Keratinocyte (primary cell): ENCODE measurements at places on chromosomes 13 and 19. TPM values are rescaled to one million over a fixed set of nuclear protein-coding genes. Genes with fewer than 3 reads are reported as not detected.
A peak's percentile ranks its signal among the peaks of the same experiment; 100 is the strongest.

The KRI1 gene
- 13.4 to 19.0 TPM (median 13.5 TPM) in 3 replicates for polyA plus RNA-seq

The TUBA3C gene
- not detected in 3 replicates for polyA plus RNA-seq

The CEACAM4 gene
- not detected in 3 replicates for polyA plus RNA-seq

The AZU1 gene
- polyA plus RNA-seq: not detected in 3 replicates

The CCDC169 gene
- 0.17 to 0.46 TPM (median 0.37 TPM) in 3 replicates for polyA plus RNA-seq

The CBARP gene
- 0.93 to 2.8 TPM (median 1.2 TPM) in 3 replicates for polyA plus RNA-seq

The RYR1 gene
- 0.32 to 0.75 TPM (median 0.41 TPM) in 3 replicates for polyA plus RNA-seq

The EIF3K gene
- 240 to 304 TPM (median 260 TPM) in 3 replicates for polyA plus RNA-seq

GRCh38 chr19:2288818-2289713 is 7.1 kb upstream of the PEAK3 start:
- no peak for DNase-seq

GRCh38 chr19:58479736-58480480 is 3.8 kb downstream of the ZNF446 start:
- no peak for DNase-seq

GRCh38 chr13:111913761-111914140 is 153.2 kb upstream of the SOX1 start:
- no peak for DNase-seq

- DNase-seq: no peak
Measured at GRCh38 chr19:6587093-6587820, 3.7 kb downstream of the CD70 start.

- no peak for DNase-seq
Measured at GRCh38 chr13:109947006-109947405, 160.6 kb upstream of the IRS2 start.

- DNase-seq: peak; percentile 83
Measured at GRCh38 chr19:38506723-38507550, 73.4 kb downstream of the RYR1 start.

DNA sequence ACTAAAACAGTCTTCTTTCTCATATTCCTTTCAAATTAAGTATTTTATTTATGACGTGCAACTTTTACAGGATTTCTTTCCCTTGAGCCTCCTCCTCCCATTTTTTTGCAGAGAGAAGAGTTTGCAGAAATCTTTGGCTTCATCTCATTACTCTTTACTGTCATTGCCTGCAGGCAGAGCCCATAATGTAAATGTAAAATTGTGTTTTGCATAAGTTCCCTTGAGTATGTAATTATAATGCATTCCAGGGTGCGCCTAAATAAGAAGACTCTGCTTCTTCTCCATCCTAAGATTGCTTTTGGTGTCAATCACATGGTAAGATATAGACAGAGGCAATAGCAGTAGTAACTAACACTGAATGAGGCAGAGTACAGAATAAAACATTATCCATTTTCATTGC is 23.0 kb downstream of the MIR17HG start:
- no peak for DNase-seq

- no peak for DNase-seq
Measured at GRCh38 chr13:32297206-32297605, 18.0 kb downstream of the ZAR1L start.

DNA sequence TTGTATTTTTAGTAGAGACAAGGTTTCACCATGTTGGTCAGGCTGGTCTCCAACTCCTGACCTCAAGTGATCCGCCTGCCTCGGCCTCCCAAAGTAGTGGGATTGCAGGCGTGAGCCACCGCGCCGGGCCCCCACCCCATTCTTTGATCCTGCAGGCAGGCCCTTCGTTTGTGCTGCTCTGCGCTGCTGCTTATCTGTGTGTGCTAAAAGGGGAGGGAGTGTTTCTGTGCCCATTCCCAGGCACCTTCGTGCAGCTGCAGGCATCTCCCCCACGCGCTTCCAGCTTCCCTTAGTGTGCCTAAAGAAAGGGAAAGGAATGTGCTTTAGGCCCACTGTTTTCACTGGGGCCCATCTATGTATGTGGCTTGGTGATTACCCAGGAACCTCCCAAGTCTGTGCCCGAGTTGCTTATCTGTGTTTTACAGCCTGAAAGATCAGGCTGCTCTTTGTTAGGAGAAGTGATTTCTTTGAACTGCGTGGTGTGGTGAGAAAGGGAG is 27.2 kb downstream of the EPN1 start:
- no peak for DNase-seq

- DNase-seq: no peak
Measured at GRCh38 chr19:3868770-3869456, at the start of gene ZFR2. Gene ZFR2, minus strand, starts transcription at chr19:3869038. Its CDS starts 21 bp downstream, at chr19:3869017.

- DNase-seq: no peak
Measured at GRCh38 chr13:105956921-105957320, 578.5 kb downstream of the EFNB2 start.

DNA sequence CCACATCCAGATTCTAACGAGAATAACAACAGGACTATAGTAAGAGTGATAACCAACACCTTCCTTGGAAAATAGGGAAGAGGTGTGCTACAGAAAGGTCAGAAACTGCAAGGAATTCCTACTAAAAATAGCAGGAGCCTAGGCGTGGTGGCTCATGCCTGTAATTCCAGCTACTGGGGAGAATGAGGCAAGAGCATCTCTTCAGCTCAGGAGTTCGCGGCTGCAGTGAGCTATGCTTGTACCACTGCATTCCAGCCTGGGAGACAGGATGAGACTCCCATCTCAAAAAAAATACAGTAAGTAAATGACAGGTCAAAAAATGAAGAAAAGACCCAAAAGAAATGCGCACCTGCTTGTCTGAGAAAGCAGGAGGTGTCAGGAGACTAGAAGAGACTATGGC is 101.5 kb upstream of the TSHZ3 start:
- DNase-seq: no peak

- DNase-seq: no peak
Measured at GRCh38 chr19:58407658-58408151, 744 bp upstream of the ZNF584 start.

- peak; percentile 96 for DNase-seq
Measured at GRCh38 chr19:14519860-14520407, 1.7 kb upstream of the DNAJB1 start.

- no peak for DNase-seq
Measured at GRCh38 chr13:33776239-33776881, 41.6 kb upstream of the RFC3 start.

DNA sequence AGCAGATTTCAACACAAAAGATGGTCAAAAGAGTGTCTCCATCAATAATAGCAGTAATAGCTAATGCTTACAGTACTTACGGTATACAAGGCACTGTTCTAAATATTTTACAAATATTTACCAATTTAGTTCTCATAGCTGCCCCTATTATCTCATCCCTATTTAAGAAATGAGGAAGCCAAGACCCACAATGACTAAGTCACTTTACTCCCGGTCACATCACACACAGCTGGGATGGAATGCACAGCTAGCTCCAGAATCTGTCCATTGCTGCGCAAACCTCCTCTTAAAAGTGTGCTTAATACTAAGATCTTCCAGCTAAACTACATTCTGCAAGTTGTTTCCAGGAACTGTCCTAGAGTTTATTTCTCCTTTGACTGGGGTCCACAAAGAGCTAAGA is 63.4 kb downstream of the RAP2A start:
- DNase-seq: no peak

- no peak for DNase-seq
Measured at GRCh38 chr13:61777271-61777670, 361.6 kb upstream of the PCDH20 start.

DNA sequence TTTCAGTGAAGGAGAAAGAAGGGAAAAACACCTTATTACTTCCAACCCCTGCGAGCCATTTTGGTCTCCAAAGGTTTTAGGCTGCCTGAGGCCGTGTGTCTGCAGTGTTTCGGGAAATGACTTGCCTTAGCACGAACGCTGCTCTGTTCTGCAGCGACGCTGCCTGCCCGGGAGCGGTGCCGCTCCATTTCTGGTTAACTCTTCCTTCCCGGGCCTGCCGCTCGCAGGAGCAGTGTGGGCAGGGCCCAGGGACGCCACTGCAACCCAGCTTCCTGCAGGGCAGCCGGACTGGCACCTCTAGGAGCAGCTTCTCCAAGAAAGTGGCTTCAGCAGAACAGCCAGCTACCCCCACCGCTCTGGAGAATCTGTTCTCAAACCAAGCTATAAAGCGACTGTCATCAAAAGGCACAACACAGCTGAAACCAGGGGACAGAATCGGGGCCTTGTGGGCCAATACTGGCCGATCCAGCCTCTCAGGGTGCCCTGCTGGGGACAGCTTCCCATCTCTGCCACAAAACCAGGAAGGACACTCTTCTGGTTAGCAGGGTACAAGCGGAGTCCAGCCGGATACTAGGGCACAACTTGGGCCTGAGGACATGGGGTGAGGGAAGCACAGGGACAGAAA is 72.2 kb downstream of the KCTD15 start:
- peak; percentile 4 for DNase-seq

DNA sequence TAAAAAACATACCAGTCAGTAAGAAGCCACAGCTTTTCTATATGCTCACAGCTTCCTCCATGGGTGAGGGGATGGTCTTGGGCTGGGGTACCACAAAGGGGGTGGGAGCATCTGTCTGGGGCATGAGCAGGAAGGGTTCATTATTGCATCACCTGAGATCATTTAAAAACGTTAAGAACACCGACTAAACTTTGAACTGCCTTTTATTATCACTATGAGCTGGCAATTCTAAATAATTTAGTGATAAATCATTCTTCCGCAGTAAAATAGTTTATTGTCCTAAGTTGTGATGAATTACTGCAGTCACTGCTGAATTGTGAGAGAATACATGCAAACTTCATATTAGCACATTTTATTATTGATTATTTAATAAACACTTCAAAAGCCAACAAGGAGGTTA is 71.6 kb downstream of the KL start:
- DNase-seq: no peak

GRCh38 chr19:8307400-8307964 is 676 bp downstream of the CD320 start:
- no peak for DNase-seq

- DNase-seq: no peak
Measured at GRCh38 chr19:20153281-20153680, 13.7 kb upstream of the ZNF486 start.

- DNase-seq: no peak
Measured at GRCh38 chr13:30362869-30363268, 55.5 kb upstream of the KATNAL1 start.

DNA sequence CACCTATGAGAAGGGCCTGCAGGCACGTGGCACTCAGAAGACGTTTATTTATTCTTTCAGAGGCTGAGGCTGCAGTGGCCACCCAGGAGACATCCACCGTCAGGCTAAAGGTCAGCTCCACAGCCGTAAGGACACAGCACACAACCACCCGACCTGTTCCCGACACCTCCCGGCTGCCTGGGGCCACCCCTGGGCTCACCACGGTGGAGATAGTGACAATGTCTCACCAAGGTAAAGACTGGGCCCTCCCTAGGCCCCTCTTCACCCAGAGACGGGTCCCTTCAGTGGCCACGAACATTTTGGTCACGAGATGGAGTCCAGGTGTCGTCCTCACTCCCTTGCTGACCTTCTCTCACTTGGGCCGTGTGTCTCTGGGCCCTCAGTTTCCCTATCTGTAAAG is 32.5 kb downstream of the SPC24 start:
- DNase-seq: no peak

DNA sequence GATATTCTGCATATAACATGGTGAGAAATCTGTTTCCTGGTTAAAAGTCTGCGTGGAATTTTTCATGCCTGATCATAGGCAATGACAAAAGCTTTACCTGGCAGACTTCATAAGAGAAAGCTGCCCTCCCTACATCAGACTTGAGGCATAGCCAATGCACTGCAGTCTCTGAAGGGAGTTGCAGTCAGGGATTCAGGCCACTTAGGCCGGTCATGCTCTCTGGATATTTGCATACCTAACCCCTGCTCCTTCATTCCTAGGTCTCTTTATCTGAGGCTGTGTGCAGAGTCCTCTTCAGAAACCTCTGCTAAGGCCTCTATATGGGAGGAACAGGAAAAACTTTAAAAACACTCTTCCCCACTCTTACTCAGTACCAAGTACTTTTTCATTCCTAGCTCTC is 287.4 kb downstream of the PCDH17 start:
- no peak for DNase-seq

DNA sequence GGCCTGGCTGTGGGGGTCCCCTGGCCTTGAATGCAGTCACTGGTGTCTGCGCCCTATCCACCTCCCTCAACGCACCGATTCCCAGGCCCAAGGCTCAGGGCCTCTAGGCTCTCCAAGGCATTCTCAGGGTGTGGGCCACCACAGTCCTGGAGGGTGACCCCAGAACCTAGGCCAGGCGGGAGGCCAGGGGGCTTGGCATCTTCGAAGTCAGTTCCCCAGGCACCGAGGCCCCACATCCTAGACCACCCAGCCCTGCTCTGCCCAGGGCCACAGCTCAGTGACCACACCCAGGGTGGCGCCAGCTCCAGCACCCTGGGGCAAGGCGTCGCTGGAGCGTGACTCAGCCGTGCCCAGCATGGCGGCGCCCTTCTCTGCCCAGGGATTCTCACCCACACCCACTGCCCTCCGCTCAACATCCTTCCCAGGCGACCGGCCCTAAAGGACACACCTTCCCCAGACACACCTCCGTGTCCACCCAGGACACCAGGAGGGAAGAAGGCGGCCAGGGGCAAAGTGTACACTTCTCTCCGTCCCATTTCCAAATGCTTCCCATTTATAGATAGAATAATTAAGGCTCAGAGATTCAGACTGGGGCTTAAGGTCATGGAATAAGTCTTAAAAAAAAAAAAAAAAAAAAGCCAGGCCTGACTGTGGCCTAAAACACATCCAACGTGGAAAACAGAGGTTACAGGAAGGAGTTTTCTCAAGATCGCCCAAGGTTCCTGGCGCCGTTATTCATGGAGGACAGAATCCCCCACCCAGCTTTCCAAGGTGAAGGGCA is 36.4 kb upstream of the NANOS3 start:
- no peak for DNase-seq

DNA sequence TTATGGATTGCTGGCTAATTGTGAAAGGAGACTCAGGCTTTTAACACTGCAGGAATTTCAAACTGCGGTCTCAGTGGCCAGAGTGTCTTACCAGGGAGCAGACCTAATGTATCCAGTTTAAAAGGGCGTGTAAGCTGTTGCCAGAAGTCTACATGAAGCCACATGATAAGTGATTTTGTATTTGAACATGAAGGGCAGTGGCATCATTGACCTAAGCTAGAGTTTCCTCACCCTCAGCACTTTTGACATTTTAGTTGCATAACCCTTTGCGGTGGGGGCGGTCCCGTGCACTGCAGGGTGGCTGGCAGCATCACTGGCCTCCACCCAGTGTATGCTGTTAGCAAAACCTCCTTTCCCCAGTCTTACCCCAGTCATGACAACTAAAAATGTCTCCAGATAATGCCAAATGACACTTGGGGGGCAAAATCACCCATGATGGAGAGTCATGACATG is 23.7 kb upstream of the GPR18 start:
- no peak for DNase-seq

- DNase-seq: no peak
Measured at GRCh38 chr13:41608839-41609177, 151.5 kb downstream of the RGCC start.

DNA sequence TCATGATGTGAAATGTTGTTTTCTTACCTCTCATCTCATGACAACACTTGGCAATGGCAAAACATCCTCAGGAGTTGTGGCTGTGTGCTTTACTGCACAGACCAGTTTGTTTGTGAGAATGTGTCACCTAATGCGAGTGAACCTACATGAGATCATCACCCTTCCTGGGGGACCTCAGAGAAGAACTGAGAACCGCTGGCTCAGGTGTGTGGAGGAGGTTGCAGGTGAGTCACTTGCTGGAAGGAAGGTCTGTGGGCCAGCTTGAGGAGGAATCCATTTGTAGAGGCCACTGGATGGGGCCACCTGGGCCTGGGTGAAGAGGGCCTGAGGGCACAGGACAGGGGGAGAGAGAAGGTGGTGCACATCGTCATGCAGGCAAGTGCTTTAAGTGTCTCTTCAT is 3.0 kb upstream of the CEACAM1 start:
- peak; percentile 26 for DNase-seq
